Stimulated activated CD4-positive, alpha-beta T cell treated with anti-CD3 and anti-CD28 coated beads, Interleukin-1b, Interleukin-23, amount 100 ng/mL, for 24 hours (primary cell): ENCODE measurements at places on chromosomes 6 and 20.

DNA sequence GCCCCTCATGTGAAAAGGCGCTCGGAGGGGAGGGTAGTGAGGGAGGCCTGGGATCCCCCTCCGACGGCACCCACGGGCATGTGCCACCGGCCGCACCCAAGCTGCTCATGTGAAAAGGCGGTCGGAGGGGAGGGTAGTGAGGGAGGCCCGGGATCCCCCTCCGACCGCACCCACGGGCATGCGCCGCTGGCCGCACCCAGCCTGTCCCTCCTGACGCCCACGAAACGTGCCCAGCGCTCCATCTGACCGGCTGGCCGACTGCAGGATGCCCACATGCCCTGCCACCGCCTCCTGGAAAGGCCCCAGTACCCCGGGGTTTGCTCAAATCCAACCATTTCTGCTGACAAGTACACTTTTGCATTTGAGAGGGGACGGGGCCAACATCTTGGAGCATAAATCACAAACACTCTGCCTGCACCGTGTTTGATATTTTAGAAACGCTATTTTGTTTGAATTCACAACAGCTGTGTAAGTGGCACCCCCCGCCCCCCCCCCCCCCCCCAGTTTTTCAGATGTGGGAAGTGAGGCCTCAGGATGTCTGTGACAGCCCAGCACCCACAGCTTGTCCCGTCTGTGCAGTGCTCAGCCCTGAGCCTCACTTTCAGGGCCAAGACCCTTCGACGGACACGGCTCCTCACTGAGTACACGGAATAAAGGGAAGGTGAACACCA is 34.1 kb downstream of the SLC2A4RG start:
- no peak for DNase-seq

DNA sequence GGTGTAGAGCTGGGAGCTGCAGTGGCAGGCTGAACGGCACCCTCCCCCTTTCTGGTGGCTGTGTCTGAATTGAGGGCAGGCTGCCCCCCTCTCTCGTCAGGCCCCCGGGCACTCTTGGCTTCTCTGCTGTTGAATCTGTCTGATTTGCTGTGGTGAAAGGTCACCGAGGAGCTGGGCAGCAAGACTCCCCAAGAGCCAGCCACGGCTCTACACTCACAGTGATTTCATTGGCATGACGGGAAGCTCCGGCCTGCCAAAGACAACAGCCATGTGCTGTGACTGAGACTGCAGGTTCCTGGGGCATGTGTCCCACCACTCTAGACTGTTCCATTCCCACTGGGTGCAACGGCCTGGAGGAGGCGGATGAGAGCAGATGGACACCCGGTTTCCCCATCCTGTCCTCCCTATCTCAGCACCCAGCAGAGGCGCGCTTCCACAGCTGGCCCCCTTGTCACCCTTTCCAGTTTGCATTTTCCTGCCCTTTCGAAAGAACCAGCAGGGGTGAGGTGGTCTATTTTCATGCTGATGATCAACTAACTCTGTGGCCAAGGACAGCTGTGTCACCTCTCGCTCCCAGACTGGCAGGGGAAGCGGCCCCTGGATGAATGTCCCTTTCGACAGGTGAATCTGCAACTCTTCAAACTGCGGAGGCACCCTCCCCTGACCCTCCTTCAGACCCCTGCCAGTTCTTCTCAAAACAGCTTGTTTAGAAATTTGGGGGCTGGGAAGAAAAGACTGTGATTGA is 2.2 kb downstream of the APCDD1L start:
- DNase-seq = no peak

DNA sequence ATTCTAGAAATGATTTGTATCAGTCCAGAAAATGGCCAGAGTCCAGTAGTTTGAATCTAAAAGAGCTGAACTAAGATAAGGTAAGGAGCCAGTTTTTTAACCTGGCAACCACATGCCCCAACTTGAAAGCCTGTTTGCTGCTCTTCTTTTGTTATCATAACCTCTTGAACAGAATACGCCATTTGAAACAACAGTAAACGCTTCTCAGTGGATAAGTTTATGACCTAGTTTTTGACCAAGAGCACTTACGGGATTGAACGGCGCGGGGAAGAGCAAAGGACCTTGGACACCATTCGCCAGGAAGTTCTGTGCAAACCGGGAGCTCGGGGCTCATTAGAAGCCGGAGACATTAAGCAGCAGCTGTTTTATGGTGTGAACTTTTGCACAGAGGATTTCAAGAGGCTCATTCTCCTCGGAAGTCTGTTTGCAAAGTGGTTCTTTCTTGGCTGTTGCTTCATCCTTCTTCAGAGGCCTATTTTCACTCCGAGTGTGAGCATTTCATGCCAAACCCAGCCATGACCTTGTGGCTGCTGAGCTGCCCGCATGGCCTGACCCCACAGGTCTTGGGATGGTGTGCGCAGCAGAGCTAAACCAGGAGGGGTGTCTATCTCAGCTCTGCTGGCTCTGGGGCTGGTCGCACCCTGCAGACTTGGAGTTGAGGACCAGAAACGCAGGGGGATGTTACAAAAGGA is 215.1 kb downstream of the SOX4 start:
- no peak for DNase-seq

- no peak for DNase-seq
Observed at GRCh38 chr6:64034910-64035655, 399.5 kb downstream of the PHF3 start.

DNA sequence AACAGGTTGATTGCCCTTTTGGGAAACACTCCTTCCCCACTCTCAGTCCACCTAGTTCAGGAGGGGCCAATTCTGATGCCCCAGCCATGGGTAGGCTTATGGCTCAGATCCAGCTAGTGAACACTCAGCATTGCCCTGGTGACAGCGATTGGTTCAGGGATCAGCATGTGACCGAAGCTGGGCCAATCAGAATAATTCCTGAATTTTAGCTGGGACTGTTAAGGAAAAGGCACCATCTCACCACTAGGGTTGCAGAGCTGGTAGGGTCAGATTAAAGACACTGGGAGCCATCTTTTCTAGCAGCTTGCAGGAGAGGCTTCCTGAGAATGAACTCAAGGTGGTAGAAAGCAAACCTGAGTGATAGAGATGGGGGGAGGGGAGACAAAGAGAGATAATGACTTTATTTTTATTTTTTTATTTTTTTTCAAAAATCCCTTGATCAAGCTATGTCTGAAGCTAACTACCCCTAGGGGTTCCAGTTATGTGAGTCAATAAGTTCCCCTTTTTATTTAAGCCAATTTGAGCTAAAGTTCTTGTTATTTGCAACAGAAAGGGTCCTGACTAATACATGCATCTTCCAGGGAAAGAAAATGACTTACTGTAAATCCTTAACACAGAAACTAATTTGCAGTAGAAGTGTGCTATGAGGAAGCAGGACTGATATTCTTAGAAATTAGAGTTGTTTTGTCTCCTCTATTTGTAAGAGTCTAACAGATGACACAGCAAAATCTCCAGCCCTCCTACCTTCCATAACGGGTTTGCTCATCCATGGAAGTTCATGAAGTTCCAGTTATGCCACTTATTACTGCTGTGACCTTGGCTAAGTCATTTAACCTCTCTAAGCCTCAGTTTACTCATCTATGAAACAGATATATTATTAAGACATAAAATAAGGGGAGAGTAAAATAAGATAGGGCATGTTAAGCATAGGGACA is 44.7 kb downstream of the EYA2 start:
- no peak for DNase-seq

DNA sequence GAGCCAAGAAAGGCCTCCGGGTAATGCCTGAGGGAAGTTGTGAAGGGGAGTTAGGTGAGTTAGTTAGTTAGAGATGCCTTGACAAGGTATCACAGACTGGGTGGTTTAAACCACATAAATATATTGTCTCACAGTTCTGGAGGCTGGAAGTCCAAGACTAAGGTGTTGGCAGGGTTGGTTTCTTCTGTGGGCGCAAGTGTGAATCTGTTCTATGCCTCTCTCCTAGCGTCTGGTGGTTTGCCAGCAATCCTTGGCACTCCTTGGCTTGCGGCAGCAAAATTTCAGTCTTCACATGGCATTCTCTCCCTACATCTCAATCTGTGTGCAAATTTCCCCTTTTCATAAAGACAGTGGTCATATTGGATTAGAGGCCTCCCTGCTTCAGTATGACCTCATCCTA is 29.7 kb upstream of the RANBP9 start:
- no peak for DNase-seq

DNA sequence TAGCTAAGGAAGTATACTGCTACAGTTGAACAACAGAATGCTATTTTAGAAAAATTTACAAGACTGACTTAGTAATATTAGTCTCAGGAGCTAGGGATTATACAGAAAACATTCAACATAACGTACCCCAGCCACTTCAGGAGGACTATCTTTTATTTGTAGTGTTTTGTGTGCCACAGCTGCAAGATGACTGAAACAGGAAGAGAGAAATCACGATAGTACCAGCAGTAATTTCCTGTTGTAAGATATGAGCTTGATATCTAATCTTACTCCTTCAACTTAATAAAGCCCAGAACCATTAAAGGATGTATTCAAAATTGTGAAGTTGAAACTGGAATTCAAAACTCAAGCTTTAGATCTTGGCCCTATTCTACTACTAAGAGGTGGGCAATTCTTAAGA is 42.1 kb downstream of the SLC35A1 start:
- DNase-seq = no peak

- DNase-seq = no peak
Observed at GRCh38 chr6:85321906-85322305, 128.0 kb upstream of the NT5E start.

DNA sequence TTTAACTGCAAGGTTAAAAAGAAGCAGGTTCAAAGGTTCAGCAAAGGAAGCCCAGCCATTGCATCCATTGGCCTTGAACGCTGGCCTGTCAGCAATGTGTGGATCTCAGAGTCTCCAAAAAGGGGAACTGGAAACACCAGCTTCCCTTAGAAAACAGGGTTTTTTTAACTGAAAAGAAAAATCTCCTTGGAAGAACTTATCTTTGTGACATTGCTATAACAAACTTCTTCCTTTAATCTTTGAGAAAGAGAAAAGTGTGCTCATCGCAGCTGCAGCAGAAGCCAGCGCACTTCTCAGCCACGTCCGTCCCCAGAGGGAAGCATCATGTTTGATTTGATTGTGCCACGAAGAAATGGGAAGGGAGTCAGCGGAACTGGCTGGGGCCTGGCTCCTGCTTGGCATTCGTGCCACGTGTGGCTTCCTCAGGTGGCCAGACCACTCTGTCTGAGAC is 215.0 kb downstream of the SYNDIG1 start:
- no peak for DNase-seq

DNA sequence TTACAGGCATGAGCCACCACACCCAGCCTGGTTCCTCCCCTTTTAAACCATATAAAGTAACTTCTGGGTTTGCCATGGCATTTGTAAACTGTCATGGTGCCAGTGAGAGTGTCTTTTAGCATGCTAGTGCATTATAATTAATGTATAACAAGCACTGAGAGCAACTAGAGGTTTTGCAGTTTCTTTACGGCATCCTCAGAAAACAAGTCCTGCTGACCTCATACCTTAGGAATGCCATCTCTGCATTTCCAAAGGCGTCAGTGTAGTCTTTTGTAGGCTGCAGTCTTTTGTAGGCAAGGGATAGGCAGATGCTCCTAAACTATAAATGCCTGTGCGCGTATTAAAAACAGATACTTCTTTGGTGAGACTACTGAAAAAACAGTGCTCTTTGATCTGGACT is 75.0 kb upstream of the EZR start:
- DNase-seq = no peak

DNA sequence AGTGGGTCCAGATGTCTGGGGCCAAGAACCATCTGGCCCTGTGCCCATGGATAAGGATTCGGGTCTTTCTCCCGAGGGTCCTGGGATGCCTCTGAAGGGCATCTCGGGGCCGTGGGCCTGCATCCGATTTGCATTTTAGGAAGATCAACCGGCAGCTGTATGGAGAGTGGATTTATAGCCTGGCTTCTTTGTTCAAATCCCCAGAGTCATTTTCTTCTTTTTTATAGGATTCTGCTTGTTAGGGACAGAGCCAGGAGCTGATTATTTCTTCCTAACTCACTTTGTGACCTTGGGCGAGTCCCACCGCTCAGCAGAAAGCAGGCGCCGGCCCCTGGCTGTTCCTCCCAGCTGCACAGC is 52.9 kb upstream of the APCDD1L start:
- DNase-seq = no peak

GRCh38 chr6:14254505-14254904 is 136.9 kb downstream of the CD83 start:
- no peak for DNase-seq

DNA sequence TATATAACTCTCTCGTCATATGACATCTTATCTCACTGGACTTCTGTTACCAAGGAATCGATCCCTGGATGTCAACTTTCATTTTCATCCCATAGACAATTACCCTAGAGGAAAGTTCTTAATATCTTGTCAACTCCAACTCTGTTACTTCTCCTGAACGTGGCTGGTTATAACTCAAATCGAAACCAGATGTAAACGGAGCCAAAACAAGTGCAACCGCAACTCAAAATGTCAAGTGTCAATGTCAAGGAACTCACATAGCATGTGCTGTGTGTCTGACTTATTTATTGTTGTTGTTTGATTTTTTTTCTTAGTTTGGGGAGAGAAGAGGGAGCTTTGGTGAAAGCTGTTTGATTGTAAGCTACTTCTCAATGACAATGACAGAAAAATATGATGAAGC is 108.6 kb downstream of the VIP start:
- DNase-seq = no peak

DNA sequence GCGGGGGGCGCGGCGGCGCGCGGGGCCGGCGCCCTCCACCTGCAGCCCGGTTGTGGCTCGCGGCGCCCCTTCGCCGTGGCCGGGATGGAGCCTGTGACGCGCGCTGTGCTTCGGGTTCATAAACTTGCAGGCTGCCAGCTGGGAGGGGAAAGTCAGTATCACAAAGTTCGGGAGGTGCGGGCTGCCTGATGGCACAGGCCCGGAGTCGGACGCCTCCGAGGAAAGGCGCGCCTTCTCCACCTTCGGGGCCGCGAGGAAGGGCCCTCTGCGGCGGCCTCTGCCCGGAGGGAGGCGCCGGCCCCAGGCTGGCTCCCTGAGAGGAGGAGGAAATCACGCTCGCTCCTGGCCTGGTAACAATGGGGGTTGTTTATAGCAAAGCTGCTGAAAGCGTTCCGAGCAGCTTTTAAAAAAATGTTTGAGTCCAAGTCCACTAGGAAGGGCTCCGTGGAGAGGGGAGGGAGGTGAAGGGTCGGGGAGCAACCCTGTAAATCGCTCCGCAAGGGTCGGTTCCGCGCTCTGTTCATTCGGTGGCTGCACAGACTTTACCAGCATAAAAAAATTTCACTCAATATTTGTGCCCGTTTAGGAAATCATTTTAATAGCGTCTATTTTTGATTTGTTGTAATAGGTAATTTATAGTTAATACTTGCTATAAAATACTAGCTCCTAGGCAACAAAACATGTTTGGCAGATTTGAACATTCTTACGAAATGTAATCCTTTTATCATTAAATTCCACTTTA is 1.0 kb downstream of the AFDN start:
- no peak for DNase-seq

GRCh38 chr6:143180826-143181225 is 120.1 kb downstream of the AIG1 start:
- DNase-seq = no peak

GRCh38 chr6:139254196-139254595 is 37.6 kb downstream of the TXLNB start:
- DNase-seq = no peak
